ENCODE measurements at places on chromosomes 12 and 14.
A peak's percentile ranks its signal among the peaks of the same experiment; 100 is the strongest.

DNA sequence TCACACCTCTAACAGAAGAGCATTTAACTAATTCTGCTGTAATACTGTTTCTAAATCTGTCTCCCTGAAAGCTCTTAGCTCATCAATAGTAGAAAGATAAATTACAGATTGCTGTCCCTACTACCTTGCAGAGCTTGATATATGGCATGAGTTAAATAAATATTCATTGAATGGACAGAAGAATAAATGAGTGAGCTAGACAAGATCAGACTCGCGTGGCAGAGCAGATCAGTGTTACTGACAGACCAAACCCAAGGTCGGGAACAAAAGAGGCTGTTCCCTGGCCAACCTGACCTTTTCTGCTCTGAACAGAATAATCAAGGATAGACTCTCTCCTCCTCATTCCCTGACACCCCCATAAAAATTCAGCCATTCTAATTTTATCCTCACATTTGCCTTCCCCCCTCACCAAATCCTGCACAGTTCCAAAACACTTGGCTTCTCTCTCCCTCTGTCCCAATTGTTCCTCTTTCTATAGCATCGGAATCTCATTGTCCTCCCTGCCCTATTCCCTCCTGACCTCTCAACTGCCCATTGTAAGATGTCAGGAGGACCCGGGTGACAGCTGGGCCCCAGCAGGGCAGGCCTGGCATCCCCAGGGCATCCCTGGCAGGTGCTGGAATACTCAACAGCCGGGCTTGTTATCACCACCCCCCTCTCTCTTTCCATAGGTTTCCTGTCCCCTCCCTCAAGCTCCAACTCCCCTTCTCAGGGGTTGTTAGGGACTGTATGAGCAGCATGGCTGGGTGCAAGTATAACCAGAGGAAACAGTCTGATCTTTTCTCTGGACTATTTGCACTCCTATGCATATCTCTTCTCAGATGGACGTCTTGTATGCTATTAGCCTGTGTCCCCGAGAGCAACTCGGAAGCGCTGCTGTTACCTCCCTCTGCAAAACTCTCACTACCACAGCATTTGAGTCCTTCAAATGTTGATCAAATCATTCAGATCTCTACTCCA is 19.9 kb downstream of the NEUROD4 start:
- DNase-seq = no peak

DNA sequence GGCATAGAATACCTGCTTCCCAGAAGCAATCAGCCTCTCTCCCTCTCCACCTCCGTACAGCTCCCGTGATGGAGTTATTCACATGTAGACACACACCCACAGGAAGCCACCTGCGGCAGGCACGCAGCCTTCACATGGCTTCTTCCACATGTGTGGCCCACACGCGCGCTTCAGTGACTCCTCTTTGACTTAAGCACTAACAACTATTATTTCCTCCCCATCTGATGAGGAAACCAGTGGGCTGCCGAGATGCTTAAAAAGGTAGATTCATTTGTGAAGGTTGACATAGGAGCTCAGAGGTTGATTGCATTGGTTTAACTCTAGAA is 69.3 kb downstream of the PRMT8 start:
- DNase-seq = no peak

DNA sequence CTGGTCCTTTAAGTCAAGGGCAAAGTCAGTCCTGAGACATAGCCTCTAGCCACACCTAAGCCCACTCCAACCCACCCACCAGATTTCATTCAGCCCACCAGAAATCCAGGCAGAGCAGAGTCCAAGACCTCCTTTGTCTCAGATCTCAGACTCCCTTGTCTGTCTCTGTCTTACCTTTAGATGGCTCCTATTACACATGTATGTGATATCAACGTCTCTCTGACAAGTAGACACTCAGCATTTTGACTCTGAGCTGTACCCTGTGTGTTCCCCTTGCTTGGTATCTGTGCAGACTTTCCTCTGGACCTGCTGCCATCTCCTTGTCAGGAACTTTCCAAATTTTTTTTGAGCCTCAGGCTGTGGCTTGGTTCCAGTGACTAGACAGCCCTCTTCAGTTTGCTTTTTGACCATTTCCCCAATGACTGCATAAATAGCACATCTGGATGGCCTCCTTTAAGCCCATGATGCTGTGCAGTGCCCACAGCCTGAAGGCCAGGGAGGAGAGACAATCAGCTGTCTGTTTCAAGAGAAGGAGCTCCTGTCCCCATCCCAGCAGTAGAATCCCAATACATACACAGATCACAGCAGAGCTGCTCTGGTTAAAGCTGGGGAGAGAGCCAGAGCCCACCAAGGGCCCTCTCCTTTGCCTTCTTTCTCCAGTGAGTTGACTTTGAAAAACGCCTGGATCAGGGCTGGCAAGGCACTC is 7.0 kb downstream of the POU6F1 start:
- no peak for DNase-seq

- no peak for DNase-seq
These were observed 282.8 kb downstream of the CEP128 start for GRCh38 chr14:80658733-80659132.

DNA sequence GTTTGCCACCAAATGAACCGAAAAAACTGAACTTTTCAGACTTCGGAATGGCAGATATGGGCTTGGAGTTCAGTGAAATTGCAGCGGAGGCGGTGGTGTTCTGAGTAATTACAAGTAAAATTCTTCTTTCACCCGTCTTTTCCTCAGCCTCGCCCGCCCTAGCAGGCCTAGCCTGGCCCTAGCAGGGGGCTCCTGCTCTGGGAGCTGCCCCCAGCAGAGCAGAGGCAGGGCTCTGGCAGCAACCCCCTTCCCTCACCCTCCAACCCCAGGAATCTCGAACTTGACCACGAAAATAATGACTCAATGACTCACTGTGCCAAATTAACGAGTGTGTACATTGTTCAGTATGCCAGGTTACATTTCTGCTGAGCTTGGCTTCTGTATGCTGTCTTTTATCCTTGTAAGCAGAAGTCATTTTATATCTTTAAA is 1.1 kb downstream of the PAPLN start:
- DNase-seq = no peak

- DNase-seq = no peak
These were observed 32.2 kb downstream of the SH2B3 start for GRCh38 chr12:111437816-111438454.

GRCh38 chr12:112124918-112125249 is 476 bp upstream of the TRAFD1 start:
- DNase-seq = no peak

DNA sequence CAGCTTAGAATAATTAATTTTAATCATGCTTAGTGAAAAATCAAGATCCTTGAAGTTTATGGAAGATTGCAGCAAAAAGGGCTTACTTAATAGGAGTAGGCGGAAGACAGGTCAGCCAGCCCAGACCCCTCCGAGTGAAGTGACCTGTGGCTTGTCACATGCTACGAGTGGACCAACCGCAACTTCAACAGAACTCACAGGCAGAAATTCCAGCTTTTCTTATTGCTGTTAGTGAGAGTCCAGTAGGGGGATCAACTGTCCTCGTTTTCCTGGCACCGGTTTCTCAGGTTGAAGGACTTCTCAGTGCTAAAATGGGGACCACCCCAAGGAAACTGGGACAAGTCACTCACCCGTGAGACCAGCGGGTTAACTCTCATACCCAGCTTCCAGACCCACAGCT is 72.9 kb downstream of the ACACB start:
- DNase-seq = no peak

DNA sequence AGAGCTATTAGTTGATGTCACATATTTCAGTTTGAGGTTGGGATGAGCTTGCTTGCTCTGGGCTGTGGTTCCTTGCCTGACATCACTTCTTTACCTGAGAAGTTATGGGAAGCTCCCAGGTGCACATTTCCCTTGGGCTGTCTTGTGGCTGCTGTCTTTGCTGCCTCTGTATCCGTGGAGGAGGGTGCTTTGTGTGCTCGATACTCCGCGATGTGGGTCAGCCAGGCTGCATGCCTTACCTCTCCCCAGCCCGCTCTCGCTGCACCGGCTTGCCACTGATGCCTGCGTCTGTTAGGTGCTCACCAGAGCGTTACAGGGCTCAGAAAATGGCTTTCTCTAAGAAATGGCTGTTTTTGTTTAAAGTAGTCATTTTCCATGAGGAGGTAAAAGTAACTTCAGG is 19.6 kb downstream of the PELI2 start:
- DNase-seq = no peak

DNA sequence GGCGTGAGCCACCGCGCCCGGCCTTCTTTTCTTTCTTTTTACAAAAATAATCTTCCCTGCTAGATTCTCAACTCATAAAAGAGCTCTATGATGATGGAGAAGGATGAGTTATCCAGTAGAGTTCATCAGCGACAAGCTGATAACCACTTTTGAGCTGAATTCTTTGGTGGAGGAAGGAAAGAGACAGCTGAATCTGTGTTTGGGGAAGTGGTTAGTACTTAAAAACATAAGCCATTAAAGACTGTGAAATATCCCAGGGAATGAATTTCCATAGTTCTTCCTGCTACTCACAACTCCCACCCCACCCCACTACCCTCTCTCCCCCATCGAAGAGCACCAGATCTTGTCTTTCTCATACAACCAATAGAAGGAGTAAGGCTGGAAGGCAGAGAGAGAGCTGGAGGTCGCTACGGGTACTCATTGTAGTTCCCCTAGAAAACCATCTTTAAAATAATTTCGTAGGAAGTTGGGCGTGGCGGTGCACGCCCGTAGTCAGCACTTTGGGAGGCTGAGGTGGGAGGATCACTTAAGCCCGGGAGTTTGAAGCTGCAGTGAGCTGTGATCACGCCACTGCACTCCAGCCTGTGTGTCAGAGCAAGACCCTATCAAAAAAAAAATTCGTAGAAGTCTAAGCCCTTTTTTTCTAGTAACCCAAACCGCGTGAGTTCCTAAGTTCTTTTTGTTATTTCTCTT is 647 bp upstream of the ESPL1 start:
- peak; percentile 53 for DNase-seq

DNA sequence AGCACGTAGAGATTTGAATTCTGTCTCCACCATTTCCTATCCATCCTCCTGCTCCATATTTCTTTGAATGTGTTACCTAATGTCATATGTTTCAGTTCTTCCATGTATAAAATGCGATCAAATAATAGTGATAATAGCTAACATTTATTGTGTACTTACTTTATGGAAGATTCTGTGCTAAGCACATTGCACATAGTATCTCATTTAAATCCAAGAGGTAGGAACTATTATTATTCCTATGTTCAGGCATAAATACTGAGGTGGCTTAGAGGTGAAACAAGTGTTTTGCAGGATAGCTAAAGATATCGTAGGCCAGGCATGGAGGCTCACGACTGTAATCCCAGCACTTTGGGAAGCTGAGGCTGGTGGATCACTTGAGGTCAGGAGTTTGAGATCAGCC is 17.5 kb upstream of the AICDA start:
- no peak for DNase-seq

DNA sequence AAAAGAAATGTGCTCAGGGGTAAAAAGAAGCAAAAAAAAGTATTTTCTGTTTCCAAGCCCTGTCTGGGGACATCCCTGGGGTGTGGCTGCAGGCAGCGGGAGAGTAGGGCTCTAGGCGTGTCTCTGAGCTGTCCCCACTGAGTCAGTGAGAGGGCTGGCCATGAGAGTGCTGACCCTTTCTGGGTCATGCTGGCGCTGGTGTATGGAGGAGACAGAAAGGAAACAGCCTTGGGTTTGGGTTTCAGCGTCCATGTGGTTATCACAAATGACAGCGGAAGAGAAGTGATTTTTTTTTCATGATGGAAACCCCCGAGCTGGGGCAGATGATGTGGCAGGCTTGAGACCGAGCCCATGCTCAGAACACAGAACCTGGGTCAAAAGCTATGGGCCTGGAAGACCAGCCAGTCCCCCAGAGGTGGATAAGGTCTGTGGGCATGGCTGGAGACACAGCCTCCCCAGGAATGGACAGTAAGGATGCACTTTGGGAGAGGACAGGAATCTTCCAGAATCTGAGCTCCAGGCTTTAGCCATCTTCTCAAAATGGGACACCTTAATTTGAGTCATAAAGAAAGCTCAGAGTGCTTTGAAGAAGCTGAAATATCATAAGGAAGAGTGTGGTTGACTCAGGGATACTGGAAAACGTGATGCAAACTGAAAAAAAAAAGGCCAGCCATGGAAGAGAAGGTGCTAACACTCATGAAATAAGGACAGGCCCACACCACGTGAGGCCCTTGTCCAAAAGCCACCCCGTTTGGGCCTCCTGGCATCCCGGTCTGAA is 36.2 kb downstream of the SYNE3 start:
- peak; percentile 62 for DNase-seq

DNA sequence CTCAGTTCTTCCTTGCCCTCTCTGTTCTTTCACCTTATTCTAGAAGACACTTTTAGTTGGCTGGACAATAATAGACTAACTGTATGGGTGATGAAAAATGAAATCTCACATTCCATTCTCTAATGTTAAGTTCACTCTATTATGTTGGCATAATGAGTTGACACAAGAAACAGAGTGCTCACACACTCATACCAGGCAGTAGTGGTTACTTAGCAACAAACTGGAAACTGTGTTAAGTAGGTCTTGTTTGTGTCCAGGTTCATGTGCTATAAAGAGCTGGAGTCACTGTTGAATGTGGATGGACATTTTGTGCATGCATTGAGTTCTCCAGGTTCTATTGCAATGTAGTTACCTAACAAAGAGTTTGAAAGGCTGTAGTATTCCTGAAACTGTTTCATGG is 16.9 kb upstream of the PPP4R4 start:
- DNase-seq = no peak

DNA sequence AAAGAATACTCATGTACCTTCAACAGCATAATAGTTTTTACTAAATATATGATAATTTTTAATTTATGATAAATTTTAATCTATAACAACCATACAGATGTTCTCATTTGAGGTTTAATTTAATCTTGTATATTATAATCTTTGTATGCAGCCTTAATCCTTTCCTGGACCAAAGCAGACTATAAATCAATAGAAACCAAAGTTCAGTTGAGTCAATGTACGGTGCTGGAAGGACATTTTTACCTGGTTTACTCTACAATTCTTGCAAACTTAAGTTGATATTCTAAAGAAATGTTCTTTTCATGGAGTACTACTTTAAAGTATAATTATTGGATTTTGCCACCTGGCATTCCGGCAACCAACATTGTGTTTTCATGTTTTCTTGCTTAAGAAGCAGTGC is 118.0 kb downstream of the STAB2 start:
- no peak for DNase-seq

- DNase-seq = no peak
These were observed 111.6 kb downstream of the BTG1 start for GRCh38 chr12:92034083-92034482.

GRCh38 chr12:103850429-103850828 is 9.4 kb upstream of the NT5DC3 start:
- no peak for DNase-seq

DNA sequence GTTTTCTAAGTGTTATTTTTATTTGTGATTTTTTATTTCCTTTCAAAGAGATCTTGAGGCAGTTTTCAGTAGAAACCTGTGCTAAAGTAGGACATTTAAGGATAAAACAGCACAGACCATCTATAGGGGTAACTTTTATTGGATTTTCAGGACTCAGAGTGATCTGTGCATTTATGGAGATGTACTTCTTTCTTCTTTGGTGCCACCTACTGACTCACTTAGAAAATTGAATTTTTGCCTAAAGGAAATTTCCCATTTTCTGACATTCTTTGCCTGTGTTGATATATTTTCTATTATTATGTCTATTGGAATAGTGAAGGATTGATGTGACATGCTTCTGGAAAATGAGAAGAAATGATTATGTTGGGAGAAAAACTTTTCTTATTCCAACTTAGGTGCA is 113.0 kb downstream of the UNC79 start:
- DNase-seq = no peak
